ENCODE measurements at places on chromosomes 4 and X.

- DNase-seq: no peak
Measured at GRCh38 chr4:7822137-7822505, 117.5 kb downstream of the AFAP1 start.

- no peak for DNase-seq
Measured at GRCh38 chr4:84691170-84691691, 108.3 kb downstream of the CDS1 start.

DNA sequence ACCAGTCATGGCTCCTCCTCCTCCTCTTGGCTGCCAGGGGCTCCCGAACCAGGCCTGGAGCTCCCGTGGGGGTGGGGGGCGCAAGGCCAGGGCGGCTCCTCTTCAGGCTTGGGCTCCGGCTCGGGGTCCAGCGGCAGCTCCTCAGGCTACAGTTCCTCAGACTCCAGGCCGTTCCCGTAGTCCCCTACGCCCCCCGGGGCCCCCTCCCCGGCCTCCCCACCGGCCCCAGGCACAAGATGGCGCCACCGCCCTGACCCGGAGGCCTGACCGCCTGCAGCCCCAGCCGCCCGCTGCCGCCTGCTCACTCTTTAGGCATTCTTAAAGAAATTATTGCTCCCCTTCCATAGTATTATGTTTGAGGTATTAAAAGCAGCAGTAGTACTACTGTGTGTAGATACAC is 54.5 kb downstream of the TAF1 start:
- DNase-seq: no peak

DNA sequence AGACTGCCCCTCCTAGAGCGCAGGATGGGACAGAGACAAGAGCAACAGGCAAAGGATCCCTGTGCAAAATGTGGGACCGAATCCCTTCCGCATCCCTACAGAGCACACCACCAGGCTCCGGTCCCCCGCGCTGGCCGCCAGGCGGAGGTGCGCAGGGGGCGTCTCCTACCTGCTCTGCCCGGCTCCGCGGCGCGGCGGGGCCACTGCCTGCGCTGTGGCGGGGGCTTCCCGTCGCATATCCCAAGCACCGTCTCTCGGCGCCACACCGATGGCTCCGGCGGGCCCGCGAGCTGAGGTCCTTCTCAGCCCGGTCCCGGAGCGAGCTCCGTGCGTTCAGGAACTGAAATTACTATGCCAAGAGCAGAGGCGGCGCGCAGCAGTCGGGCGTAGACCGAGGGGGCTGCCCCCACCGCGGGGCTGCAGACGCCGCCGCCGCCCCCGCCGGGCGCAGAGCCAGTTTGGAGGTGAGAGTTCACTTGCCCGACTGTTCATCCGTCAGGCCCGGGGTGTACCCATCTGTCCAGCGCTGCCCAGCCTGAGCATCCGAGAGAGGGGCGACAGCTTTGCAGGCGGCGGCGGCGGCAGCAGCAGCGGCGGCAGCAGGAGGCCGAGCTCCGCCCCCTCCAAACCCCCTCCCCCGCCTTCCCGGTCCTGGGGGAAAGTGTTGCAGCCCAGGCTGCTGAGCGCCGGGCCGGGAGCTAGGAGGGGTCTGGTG is at the start of gene GPRIN3:
TSS of gene GPRIN3 (minus strand) at position 355 of the 715 bp plus-strand sequence. CDS start 57,690 bp downstream, outside the sequence.
- peak; percentile 50 for DNase-seq

DNA sequence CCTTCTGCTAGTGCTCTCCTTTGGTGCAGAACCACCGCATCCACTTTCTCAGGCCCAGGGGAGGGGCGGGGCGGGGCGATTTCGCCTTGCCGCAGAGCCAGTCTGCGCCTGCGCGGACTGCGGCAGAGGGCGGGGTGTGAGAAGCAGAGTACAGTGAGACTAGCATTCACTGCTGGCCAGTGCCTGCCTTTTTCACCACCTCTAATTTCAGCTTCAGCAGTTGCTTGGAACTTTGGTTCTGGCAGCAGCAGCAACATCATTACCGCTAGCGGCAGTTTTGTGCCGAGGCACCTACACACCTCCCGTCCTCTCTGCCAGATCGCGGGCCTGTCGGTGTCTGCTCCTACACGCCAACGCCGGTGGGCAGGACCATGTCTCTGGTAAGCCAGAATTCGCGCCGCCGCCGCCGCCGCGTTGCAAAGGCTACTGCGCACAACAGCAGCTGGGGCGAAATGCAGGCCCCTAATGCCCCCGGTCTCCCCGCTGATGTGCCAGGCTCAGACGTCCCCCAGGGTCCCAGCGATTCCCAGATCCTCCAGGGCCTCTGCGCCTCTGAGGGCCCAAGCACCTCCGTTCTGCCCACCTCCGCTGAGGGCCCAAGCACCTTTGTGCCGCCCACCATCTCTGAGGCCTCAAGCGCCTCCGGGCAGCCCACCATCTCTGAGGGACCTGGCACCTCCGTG is at the start of gene MAGEE1:
TSS of gene MAGEE1 (plus strand) at position 151 of the 683 bp plus-strand sequence. CDS start at position 372, 221 bp downstream.
- DNase-seq: peak; percentile 74

- DNase-seq: no peak
Measured at GRCh38 chr4:113628711-113629110, 132.8 kb downstream of the CAMK2D start.

- no peak for DNase-seq
Measured at GRCh38 chrX:2251211-2251610, 249.6 kb downstream of the DHRSX start.

- no peak for DNase-seq
Measured at GRCh38 chr4:173174594-173175012, 6.0 kb downstream of the GALNT7 start.

DNA sequence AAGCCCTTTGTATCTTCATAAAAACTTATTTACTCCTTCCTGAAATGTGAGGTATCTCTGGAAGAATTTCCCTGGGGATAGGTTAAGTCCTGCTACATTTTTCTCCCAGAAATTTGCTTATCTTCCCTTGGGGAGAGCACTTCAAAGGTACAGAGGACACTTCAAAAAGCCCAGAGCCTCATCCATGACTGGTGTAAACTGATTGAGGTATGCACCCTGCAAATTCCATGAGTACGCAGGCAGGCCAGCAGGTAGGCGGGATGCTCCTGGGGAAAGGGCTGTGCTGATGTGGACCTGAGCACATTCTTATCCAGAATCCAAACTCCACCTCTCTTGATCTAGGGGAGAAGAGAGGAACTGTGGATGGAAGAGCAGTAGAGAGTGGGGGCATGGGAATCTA is 26.3 kb upstream of the RASGEF1B start:
- DNase-seq: no peak

DNA sequence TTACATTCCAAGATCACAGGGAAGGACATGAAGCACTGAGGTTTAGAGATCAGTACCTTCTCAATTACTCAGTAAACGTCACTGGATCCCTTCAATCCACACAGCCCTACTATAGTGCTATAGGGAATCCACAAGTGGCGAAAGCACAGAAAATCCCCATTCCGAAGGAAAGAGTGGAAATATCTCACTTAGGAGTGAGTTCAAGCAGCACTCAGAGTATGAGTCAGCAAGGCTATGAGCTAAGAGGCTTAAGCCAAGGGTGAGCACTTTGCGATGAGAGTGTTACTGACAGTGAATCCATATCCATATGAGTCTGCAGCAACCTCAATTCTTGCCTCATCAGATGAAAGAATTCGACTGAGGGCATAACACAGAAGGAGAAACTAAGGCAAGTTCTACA is 165.1 kb downstream of the VSIG4 start:
- no peak for DNase-seq

- DNase-seq: no peak
Measured at GRCh38 chr4:76984127-76984526, 34.6 kb downstream of the SEPTIN11 start.

- DNase-seq: no peak
Measured at GRCh38 chr4:94767446-94767845, 9.7 kb downstream of the BMPR1B start.

GRCh38 chrX:53072418-53073114 is 9.6 kb upstream of the TSPYL2 start:
- DNase-seq: no peak

DNA sequence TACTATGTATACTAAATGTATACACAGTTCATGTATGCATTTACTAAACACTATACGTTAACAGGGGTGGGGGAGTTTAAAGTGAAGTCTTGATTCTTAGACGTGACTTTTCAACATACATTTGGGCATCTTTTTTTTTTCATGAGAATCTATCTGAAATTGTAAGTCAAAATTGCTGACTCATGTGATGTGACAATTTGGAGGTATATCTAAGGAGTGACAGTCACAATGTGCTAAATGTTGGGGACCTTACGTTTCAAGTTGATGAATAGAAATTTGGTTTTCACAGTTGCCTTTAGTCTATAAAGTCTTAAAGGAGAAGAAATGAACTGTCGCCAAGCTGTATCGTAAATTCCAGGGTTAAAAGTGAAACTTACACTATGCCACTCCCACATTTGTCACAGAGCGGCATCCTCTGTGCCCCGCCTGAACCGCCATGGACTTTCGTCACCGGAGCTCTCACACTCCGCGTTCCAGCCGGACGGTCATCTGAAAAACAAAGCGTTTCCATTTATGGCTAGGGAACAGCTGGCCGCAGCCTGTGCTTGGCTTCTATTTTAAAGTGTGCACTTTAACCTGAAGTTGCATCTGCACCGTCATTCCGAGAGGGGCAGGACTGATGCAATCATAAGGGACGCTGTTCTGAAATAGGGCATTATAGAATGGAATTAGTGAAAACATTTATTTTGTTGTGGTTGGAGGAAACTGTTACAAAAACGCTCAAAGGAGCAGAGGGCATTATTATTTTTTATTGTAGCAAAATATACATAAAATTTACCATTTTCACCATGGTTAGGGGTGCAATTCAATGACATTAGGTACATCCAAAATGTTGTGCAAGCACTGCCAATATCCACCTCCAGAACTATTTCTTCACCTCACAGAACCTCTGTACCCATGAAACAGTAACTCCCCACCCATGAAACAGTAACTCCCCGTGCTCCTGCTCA is 30.9 kb downstream of the PDLIM3 start:
- DNase-seq: peak; percentile 22

DNA sequence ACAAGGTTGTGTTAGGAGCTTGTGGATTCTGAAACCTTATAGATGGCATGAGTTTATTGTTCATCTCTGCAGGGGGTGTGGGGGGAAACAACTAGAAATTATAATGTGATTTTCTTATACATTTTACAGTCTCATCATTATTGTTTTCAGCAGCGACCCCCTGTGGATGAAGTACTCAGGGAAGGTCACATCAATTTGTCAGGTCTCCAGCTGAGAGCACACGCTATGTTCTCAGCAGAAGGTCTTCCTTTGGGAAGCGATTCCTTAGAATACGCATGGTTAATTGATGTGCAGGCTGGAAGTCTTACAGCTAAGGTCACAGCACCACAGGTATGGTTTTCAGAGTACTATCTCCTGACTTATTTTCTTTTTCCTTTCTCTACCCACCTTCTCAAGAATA is 72.2 kb downstream of the BLTP1 start:
- no peak for DNase-seq

GRCh38 chr4:183977707-183978106 is 72.6 kb downstream of the STOX2 start:
- no peak for DNase-seq

DNA sequence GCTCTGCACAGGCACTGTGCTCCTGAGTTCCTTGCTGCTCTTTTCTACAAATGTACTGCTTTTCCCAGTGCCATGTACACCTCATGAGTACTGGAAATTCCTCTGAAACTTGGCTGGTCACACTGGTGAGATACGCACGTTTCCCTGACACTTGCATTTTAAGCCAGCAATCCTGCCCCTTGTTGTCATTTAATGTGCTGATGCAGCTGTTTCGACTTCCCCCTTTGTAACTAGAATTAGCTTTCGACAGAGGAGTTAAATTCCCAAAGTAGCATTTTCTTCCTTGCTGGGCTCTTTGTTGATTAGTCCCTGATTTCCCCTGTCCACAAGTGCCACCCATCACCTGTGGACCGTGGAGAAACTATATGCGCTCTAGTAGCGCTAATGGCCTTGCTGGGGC is 77.5 kb downstream of the IQCM start:
- DNase-seq: no peak

DNA sequence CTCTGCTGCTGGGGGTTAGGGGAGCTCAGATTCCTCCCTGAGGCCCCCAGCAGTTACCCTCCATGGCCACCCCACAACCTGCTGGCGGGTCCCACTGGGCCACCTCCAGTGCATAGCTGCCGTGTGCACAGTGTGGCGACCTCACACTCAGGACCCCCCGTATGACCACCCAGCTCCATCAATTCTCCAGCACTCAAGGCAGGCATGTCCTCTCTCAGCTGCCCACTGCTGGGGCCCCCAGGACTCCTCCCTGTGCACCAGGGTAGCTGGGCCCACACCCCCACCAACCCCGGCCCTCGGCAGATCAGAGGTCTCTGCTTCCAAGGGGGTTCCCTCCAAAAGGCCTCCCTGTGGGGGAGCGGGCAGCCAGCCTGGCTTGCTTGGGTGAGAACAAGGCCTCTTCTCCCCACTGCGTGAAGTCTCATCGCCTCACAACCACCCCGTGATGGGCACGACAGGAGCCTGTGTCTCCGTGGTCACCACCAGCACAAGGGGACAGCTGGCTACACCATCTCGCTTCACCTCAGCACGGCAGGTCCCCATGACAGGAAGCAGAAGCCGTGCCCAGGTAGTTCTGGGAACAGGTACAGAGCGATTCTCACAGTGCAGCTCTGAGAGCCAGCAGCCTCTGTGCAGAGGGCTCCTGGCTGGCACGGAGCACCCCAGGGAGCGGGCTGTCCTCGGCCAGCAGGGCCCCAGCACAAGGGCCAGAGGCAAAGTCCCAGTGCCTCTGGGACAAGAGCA is 4.6 kb upstream of the HAUS3 start:
- peak; percentile 4 for DNase-seq

DNA sequence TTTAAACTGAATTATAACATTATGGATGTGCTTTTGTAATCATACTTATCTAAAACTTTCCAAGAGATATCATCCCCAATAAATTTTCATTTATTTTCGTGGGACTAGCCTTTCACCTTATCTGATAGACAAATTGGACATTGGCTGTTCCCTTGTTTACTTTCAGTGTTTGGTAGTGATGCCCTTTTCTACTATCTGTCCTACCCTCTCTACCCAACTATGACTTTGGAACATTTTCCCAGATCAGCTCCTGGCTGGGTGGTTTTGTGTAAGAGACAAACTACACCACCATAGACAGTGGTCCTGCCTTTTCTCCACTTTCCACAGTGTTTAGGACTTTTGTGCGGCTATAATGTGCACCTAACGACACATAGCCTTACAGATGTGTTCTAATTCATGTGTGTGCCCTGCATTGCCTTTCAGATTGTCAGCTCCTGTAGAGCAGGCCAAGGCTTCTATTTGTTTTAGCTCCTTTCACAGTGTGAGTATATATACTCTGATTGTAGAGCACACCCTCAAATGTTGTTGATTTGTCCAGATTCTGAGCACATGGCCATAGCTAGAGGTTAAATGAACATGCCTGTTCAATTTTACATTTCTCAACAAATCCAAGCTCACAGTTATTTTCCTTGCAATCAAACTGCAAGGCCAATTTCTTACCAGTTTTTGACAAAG is 63.0 kb upstream of the TRPC5OS start:
- DNase-seq: no peak

DNA sequence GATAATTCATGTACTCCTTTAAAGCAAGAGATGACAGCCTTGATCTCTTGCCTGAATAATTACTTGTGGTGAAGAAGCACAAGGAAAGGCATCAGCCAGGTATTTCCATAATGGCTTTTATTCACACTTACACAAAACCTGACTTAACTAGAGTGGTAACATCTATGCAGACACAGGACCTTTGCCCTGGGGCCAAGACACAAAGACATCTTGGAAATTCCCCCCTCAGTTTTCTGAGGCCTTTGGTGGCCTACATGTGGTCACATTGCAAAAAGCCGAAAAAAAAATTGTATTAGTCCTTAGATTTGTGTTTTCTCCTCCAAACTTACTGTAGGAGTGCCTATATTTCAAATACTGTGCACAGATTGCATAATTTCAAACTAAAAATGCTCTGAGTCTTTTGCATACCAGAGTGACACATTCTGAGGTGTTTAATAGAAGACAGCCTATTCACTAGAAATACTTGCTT is 172.4 kb downstream of the PDGFC start:
- DNase-seq: no peak

GRCh38 chrX:150913511-150913910 is 15.0 kb upstream of the CD99L2 start:
- no peak for DNase-seq
